Stimulated activated CD4-positive, alpha-beta T cell treated with anti-CD3 and anti-CD28 coated beads, Interleukin-15, amount 100 ng/mL, for 1 hour (primary cell): ENCODE measurements at places on chromosomes 4 and X.

DNA sequence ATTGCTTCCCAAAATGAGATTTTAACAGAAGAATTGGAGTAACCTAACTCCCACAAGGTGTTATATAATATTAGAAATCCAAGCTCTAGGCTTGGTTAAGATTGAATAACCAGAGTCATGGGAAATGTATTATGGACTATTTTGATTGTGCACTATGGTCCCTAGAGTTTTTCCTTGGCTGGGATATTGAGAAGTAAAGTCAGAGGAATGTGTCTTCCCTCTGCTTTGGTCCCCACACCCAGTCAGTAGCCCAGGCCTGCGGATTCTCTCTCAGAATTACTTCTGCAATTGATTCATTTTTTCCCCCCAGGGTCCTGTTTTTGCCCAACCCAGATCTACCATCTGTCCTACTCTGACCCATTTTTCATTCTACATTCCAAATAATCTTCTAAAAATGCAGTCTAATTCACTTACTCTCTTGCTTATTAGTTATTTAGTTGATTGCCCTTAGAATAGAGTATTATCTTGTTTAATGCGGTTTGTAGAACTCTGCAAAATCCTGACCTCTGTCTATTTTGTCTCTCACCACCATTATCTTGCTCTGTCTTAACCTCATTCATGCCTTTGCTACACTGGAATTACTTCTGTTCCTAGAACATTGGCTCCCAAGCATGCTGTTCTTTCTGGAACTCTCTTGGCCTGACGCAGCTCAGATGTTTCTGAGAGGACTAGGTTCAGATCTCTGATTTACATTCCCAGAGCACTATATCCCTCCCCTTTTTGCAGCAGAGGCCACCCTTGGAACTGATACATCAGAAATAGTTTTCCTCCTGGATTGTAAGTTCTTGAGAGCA is 23.6 kb downstream of the GUCY1A1 start:
- DNase-seq = no peak

DNA sequence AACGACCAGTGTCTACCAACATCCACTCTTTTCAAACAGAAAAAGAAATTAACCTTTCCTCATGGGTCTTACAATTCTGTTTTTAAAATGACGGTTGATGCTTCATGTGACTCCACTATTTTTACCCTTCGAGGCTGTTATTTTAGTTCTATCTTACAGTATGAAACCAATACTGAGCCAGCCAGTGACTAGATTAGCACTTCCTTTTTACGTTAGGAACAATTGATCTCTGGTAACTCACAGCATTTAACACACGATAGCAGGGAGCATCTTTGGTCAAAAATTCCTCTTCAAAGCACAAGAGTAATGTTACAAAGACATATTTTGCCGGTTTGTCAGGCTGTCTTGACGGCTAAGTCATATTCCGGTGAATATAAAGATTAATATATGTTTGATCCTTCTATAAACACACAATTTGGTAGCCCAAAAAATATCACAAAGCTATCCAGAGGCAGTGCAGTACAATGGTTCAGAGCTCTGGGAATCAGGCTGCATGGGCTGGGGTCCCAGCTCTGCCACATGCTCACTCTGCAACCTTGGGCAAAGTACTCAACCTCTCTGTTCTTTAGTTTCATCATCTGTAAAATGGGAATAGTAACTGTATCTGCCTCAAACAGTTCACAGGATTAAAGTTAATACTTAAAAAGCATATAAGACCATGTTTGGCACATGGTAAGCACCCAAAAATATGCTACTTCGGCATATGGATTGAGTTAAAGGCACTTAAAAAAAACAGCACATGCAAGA is 62.9 kb upstream of the TXK start:
- no peak for DNase-seq

DNA sequence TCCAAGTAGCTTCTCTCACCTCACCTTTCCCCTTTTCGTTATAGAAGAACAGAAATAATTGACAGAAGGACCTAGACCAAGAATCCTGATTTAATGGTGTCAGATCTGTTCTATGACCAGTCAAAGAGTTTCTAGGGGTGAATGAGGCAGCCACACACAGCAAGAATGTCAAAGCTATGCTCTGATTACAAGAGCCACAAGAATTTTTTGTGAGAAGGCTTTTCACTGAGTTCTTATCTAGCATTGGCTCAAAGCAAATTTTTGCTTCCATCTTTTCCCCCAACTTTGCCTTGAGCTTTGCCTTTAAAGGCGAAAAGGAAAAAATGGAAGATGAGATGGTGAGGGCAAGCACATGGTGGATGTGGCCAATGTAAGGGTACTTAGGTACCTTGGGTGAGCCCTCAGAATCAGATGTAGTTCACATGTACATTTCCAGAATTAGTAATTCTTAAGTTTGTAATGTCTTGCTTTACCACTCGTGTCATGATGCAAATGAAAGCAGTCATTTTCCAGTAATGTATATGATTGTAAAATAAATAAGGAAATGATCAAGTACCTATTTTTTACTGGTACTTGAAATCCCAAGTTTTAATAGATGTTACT is 23.5 kb downstream of the FMR1 start:
- no peak for DNase-seq

DNA sequence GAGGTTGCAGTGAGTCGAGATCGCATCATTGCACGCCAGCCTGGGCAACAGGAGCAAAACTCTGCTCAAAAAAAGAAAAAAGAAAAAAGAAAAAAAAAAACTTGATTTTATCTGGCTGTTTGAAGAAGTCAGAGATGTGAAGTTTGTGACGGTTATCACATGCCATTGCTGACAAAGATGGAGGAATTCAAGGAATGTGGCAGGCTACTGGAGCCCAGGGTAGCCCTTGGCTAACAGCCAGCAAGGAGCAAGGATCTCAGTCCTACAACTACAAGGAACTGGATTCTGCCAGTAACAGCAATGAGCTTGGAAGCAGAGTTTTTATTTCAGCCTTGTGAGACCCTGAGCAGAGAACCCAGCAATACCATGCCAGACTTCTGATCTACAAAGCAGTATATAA is 24.3 kb upstream of the TET2 start:
- no peak for DNase-seq

- DNase-seq = no peak
Observed at GRCh38 chrX:29155286-29155685, 568.0 kb downstream of the IL1RAPL1 start.

DNA sequence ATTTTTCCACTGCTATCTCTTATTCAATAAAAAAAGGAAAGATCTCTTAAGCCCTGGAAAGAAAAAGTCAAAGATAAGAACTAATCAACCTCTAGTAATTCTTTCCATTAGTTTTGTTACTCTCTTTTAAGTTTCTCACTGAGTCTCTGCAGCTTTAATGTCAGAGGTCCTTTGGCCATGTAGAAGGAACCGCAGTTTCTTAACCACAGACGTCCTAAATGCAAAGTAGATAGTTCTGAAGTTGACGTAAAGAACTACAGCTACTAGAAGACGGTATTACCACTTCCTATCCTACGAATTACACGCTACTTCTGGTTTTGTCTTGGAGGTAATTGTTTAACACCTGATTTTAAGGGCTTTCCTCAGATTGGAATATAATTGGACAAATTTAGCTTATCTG is 325.9 kb downstream of the ANKRD50 start:
- no peak for DNase-seq

- DNase-seq = no peak
Observed at GRCh38 chr4:61555789-61556188, 355.7 kb downstream of the ADGRL3 start.

- DNase-seq = no peak
Observed at GRCh38 chr4:152564336-152564735, 28.4 kb upstream of the FBXW7 start.

- no peak for DNase-seq
Observed at GRCh38 chr4:182555997-182556418, 312.8 kb downstream of the TENM3 start.

DNA sequence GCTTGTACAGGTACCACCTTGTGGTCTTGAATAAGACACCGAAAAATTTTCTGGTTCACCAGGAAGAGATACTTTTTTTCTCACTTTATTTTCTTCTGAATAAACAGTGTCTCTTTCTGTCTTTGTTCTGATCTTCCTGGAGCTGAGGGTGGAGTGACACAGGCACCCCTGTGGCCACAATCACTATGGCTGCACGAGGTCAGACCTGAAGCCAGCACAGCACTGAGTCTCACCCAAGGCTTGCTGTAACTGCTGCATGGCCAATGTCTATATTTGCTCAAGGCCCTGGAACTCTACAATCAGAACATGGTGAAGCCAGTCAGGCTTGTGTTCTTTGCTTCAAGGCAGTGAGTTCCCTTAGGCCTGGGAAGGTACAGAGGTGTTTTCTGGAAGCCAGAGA is 87.2 kb downstream of the GPR174 start:
- DNase-seq = no peak

GRCh38 chr4:127783026-127783769 is 1.1 kb downstream of the HSPA4L start:
- DNase-seq = no peak

- no peak for DNase-seq
Observed at GRCh38 chrX:23052324-23052723, 52.6 kb downstream of the DDX53 start.

DNA sequence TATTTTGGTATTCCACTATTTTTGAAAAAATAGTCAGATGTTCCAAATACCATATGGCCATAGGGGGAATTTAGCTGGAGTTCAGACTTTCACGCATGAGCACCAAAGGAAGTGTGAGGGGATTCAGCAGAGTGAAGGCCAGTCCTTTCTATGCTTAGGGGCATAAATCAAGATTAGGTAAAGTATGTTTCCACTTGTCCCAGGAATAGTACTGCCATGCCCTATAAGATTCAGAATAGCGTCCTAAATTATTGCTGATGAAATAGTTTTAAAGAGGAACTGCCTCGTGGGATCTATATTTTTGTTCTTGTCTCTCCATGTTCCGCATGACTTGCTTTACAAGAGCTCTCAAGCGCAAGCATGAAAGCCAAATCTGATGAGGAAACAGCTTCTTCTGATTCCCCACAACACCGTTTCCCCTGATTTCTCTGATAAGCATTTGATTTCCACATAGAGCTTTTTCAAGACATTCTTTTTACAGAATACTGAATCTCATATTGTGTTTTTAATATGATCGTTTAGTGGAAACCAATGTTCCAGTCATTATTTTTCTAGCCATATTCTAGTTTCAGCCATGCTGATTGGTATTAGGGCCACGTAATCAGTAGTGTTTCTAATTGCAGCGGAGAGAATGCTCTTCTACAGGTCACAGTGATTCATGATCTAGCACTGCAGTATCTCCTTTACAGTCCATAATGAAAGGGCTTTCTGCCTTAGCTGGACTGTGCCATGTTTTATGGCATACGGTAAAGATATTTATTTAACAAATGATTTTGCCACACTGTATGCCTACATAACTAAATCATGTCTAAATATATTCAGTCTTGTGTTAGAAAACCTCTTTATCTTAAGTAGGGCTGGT is 492.3 kb downstream of the CENPC start:
- no peak for DNase-seq

GRCh38 chr4:42466273-42466844 is 69.1 kb downstream of the SHISA3 start:
- no peak for DNase-seq

- no peak for DNase-seq
Observed at GRCh38 chr4:77827343-77827742, 8.2 kb upstream of the CNOT6L start.

GRCh38 chr4:94798808-94799207 is 41.1 kb downstream of the BMPR1B start:
- no peak for DNase-seq

- DNase-seq = no peak
Observed at GRCh38 chr4:88939697-88940096, 117.3 kb downstream of the FAM13A start.

- DNase-seq = no peak
Observed at GRCh38 chr4:100244347-100244746, 54.1 kb upstream of the DDIT4L start.

GRCh38 chrX:42519666-42520231 is 258.2 kb downstream of the PPP1R2C start:
- DNase-seq = no peak

DNA sequence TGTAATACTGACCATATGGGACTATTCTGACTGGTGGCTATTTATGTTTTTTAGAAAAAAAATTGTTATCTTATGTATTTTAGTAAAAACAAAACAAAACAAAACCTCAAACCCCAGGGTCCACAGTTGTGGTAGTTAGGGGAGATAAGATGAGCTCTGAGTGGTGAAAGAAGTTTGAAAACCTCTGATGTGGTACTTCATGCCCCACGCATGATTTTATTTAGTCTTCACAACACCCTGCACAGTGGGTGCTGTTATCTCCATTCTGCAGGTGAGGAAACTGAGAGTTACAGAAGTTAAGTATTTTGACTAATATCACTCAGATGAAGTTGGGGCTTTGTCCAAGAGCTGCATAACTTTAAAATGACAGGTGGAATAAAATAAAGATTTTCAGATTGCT is 230.6 kb upstream of the TRPC5 start:
- no peak for DNase-seq

DNA sequence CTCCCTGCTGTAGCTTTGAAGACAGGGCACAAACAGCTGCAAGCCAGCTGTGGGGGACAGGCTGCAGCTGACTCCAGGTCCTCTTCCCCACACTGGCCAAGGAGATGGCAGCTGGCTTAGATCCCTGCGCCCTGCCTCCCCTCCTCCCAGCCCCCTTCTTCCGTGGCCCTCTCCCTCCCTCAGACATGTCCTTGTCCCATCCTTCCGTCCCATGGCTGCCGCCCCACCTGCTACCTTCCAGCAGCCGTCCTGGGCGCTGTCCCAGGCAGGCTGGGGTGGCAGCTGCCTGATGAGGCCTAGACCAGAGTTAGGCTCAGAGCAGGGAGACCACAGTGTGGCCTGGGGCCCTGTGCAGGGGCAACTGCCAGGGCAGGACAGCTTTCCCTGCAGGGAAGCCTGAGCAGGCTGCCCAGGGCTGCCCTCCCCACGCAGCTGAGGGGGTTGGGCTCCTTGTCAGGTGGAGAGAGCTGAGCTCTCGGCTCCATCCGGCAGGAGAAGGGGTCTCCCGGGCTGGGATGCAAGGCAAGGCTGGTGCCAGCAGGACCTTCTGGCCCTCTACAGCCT is 3.3 kb upstream of the BGN start:
- no peak for DNase-seq

GRCh38 chr4:10158333-10158942 is 41.8 kb upstream of the WDR1 start:
- DNase-seq = no peak

- no peak for DNase-seq
Observed at GRCh38 chrX:115561605-115562479, 868 bp downstream of the PLS3 start.

DNA sequence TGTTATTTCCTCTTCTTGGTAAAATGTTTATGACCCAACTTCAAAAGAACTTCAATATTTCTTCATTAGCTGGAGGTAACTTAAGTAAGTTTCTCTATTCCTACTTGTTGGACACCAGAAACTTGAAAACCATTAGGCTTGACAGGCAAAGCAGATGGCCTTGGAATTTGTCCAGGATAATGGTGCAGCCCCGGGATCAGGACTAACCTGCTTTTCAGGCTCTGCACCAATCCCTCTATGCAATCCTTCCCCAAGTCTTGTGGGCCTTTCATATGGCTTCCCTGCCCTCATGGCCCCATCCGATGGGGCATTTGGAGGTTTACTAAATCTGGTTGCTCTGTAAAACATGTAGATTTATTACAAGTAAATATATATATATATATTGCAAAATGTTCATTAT is 68.5 kb downstream of the SPINK2 start:
- no peak for DNase-seq
